Osteoblast (primary cell): ENCODE measurements at places on chromosomes 2 and 18. TPM values are rescaled to one million over a fixed set of nuclear protein-coding genes. Genes with fewer than 3 reads are reported as not detected.

Gene TYMS
- 4.7 and 5.3 TPM in 2 replicates for total RNA-seq

Gene C2orf92
- 2.5 and 3.2 TPM in 2 replicates for total RNA-seq

Gene MDH1
- total RNA-seq: 122 and 132 TPM in 2 replicates

Gene SCN9A
- 1.8 and 2.1 TPM in 2 replicates for total RNA-seq

Gene MDH1B
- 0.88 and 2.2 TPM in 2 replicates for total RNA-seq

Gene ERBB4
- under 0.01 TPM in 1 of 2 replicates, not detected in the other for total RNA-seq

- peak; percentile 8 for DNase-seq
Measured at GRCh38 chr18:32548688-32549087, 78.0 kb upstream of the GAREM1 start.

DNA sequence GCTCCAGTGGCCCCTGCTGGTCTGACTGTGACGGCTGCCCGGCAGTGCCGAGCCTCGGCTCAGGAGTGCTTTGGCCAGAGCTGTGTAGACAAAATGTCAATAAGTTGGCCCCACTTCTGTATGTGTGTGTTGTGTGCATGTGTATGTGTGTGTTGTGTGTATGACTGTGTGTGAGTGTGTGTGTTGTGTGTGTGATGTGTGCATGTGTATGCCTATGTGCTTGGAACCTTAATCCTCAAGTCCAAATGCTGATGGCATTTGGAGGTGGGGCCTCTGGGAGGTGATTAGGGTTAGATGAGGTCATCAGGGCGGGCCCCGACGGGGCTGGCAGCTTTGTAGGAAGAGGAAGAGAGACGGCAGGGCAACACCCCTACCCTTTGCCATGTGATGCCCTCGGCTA lies 269.0 kb downstream of the DCDC2C start:
- DNase-seq: no peak

GRCh38 chr2:43387092-43388062 lies 161.0 kb upstream of the ZFP36L2 start:
- DNase-seq: peak; percentile 47

DNA sequence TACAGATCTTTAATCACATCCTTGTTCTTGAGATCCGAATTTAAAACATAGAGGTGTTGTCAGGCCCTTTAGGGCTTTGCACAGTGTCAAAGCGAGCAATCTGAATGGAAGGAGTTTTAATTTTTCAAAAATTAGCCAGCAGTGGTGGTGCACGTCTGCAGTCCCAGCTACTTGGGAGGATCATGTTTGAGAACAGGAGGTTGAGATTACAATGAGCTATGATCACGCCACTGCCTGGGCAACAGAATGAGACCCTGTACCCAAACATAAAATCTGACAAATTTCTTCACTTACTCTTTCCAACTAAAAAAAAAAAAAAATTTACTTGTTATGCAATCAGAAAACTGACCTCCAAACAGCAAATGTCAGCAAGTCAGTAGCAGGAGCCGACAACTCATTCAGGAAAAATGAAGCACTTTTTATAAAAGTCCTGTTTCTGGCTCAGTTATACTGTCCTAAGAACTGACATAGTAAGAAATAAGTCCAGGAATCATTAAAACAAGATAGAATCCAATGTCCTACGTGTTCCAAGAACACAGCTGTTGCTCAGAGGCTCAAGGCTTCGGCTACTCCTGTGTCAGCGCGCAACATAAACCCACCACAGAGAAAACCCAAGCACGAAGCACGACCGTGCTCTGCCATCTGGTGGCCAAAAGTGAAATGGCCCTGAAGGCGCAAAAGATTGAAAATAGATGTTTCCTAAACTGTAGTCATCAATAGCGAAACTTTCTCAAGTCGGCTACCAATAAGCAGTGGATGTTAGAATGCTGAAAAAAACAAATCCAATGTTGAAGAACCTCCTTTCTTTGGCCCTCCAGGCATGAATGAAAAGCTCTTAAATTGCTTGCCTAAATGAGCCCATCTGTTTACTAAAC lies 138.1 kb downstream of the INO80D start:
- DNase-seq: peak; percentile 93

DNA sequence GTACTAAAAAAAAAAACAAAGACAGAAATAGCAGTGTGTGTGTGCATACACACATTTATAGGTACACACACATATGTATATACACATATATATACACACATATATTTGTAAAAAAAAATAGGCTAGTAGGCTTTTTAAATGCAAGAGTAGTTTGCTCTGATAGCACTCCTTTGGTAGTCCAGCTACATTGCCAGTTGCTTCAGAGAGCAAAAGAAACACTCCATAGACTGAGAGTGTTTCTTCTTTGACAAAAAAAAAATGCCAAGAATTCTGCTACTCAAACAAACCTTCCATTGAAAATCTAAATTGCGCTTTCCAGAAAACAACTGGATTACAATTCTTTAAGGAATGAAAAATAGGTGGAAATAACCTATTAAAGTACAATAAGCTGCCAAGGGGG lies 365.9 kb upstream of the GALNT5 start:
- no peak for DNase-seq

- no peak for DNase-seq
Measured at GRCh38 chr2:95401480-95401879, 1.0 kb upstream of the FAHD2A start.

- no peak for DNase-seq
Measured at GRCh38 chr2:134758633-134759032, 39.8 kb upstream of the TMEM163 start.

- DNase-seq: no peak
Measured at GRCh38 chr2:54797307-54797706, 73.8 kb downstream of the EML6 start.

GRCh38 chr2:238638100-238638981 lies 209.5 kb upstream of the TWIST2 start:
- no peak for DNase-seq

DNA sequence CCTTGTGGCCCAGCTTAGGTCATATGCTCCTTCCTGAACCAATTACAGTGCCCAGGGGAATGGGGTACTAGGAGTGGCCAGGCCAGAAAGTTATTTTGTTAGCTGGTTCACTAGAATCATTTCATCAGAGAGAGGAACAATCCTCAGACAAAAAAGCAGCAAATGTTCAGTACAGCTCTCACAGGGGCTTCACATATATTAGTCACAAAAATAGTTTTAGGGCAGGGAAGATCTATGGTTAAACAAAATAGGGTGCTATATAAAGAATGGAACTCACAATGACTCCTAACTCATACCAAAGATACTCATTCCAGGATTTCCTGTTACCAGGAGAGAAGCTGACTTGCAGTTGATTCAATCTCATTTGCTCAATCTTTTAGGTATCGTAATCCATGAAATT lies 71.0 kb downstream of the CWC22 start:
- DNase-seq: no peak

DNA sequence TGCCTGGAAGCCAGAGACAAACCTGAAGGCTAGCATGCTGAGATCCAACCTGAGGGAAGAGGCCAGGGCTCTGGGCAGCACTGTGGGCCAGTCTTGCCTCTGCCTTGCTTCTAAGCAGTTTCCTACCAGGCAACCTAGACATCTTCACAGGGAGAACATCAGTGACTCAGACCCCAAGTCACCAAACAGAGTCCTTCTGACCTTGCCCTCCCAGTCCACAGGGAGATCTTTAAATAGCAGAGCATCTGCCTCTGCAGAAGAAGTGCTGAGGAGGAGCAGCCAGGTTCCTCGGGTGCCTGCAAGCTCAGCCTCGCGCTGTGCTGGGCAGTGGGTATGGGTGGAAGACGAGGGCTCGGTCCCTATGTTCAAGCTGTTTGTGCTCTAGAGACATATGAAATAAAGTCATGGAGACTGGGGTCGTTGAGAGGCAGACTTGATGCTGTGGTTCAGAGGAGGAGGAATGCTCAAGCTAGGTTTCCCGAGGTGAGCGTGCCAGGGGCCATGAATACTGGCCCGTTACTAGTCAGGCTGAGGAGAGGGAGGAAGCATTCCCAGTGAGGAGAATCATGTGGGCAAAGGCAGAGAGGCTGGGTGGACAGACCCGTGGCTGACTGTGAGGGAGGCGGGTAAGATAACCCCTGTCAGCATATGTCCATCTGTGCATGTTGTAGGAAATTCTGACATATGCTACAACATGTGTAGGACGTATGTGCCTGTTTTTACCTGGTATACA lies 66.5 kb downstream of the BOLA3 start:
- DNase-seq: peak; percentile 87

DNA sequence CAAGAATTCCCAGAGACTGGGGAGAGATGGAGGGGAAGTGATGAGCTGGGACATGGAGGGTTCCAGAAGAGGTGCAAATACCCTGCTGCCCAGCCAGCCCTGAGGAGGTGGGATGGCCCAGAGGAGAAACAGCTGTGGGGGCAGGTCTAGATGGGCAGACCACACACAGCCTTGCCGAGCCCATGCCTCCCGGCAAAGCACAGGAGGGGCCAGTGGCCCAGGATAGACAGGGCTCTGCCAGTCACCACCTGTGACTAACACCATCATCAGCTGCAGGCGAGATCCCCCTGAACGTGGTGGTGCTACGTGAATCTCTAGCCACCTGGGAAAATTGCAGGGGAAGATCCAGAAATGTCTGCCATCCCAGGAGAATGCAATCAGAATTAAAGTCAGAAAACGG lies 39.4 kb downstream of the SCTR start:
- no peak for DNase-seq

DNA sequence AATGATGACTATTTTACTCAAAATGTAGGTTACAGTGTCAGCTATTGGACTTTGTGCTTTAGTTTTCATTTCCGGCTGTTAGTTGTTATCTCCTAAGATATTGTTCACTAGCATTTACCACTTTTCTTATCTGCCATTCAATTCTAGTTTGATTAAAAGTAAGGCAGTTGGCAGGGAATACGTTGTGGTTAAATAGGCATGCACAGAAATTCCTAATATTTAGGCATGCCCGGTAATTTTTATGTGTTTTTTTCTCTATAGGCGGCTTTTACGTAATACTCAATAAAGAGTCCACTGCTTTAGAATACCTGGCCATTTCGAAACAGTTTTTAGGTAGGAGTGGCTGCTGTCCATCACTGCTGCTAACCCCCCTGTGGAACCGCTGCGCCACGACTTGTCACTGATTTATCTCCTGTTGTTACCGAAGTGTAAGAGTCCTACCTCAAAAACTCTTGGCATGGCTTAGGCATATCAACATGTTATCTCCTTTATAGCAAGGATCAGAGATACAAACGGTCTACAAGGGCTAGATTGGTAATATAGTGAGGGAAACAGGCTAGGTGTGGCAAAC lies 39.5 kb downstream of the BABAM2 start:
- no peak for DNase-seq

GRCh38 chr2:162333968-162334367 lies 10.0 kb upstream of the GCA start:
- no peak for DNase-seq

- DNase-seq: no peak
Measured at GRCh38 chr2:159613651-159614285, 2.6 kb downstream of the BAZ2B start.

- DNase-seq: no peak
Measured at GRCh38 chr2:218877331-218877730, 3.3 kb upstream of the WNT10A start.

DNA sequence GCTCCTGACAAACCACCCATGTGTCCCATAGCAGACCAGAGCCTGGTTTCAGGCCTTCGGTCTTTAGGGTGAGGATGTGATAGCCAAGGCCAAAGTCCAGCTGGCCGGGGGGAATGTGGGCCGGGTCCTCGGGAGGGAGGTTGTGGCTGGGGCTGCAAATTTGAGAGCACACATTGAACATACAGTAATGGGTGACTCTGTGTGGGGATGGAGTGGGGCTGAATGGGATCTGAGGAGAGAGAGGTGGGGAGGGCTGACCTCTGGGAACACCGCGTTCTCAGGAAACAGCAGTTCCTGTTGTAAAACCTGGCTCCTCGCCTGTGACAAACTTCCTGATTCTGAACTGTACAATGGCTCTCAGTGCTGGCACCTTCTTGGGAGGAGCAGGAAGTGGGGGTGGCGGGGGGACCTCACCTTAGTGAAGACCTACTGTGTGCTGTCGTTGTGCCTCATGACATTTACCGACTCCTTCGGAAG lies 48.8 kb downstream of the MCFD2 start:
- no peak for DNase-seq

DNA sequence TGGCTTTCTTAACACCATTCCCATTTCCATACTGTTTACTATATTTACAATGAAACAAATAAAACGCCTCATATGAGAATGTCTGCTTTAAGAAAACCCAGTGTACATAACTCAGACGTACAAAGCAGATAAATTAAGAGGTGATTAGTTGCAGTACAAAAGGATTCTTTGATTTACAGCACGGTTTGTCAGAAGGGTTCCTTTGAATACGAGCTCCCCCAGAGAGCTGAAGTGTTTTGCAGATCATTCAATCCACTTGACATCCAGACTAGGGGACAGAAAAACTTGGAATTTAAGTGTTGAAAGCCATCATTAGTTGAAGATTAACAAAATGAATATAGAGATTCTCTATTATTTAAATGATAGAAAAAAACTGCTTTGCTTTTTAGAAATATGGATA lies 72.5 kb downstream of the RAPGEF4 start:
- no peak for DNase-seq

DNA sequence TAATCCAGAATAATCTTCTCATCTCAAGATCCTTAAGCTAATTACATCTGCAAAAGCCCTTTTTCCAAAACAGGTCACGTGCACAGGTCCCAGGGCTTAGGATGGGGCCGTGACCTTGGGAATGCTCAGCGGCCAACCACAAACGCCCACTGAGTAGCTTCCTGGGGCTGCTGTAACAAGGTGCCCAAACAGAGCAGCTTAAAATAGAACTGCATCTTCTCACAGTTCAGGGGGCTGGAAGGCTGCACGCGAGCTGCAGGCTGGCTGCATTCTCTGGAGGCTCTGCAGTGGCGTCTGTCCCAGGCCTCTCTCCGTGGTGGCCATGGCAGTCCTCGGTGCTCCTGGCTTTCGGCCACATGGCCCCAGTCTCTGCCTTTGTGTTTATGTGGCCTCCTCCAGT lies 31.9 kb downstream of the ADI1 start:
- DNase-seq: peak; percentile 85

DNA sequence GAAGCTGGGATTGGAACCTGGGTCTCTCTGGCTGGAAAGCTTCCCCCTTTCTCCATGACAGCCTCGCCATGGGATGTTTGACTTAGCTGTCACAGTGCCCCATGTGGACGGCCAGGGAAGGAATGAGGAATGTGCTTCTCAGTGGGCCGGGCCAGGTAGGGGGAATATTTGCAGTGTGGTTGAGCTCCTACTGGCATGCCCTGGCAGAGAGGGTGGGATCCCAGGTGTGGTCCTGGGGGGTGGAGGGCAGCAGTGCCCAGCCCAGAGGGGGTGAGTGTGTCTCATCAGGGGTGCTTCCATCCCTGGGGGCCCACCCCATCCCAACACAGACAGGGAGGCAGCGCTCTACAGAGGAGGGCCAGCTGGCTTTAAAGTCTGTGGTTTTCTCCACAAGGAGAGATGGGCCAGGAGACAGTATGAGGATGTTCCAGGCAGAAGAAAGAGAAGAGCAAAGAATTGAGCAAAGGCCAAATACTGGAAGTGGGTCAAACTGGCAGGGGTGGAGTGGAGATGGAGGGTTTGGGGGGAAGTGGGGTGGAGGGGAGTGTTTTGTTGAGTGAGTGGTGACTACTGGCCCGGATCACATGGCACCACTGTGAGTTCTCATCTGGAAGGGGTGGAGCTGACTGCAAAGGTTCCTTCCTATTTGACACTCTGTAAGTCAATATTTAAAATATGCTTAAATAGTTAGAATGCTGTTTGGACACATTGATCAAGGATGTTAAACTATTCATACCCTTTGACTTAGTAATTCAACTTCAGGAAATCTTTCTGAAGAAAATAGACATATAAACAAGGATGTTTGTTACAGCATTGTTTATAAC lies 94.0 kb downstream of the MYCN start:
- DNase-seq: no peak

- no peak for DNase-seq
Measured at GRCh38 chr2:205276116-205276777, 406.1 kb upstream of the NRP2 start.

- no peak for DNase-seq
Measured at GRCh38 chr18:48200631-48201336, 208.4 kb downstream of the ZBTB7C start.
